ENCODE measurements at places on chromosomes 2 and 18. TPM values are rescaled to one million over a fixed set of nuclear protein-coding genes. Genes with fewer than 3 reads are reported as not detected.

DNA sequence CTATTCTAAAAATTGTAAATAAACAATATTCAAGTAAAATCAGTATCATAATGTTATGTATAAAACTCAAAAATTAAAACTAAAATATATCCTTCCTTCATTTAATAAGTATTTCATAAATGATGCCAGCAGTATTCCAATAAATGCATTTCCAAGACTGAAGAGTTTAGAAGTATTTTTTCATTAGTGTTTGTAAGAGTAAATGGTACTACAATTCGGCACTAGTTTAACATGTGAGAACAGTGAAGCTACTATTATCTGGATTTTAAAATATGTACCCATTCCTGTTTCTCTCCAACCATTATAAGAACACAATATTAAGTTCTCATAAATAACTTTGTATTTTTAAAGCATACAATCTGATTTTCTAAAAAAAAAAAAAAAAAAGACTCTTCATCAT is 3.3 kb downstream of the BAZ2B start:
- DNase-seq, result no peak

- DNase-seq, result peak; percentile 93
Measured at GRCh38 chr2:37585982-37586621, 85.3 kb downstream of the CDC42EP3 start.

DNA sequence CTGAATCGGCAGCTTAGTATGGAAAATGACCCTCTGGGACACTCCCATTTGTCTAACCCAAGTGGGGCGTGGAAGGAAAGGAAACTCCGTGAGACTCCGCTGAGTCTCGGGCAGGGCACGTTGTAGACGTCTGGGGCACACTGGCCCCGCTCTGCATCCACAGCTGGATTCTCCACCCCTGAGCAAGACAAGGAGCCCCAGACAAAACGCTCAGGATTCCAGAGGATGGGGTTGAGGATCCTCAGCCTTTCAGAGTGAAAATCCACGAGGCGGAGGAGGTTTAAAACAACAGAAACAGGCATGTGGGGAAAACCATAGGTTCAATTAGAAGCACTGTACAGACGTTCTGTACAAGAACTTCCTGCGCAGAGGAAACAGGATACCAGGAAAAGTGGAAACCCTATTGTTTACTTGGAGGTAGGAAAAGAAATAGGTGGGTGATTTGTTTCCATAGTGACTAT is 124.9 kb upstream of the ZNF236 start:
- peak; percentile 12 for DNase-seq

DNA sequence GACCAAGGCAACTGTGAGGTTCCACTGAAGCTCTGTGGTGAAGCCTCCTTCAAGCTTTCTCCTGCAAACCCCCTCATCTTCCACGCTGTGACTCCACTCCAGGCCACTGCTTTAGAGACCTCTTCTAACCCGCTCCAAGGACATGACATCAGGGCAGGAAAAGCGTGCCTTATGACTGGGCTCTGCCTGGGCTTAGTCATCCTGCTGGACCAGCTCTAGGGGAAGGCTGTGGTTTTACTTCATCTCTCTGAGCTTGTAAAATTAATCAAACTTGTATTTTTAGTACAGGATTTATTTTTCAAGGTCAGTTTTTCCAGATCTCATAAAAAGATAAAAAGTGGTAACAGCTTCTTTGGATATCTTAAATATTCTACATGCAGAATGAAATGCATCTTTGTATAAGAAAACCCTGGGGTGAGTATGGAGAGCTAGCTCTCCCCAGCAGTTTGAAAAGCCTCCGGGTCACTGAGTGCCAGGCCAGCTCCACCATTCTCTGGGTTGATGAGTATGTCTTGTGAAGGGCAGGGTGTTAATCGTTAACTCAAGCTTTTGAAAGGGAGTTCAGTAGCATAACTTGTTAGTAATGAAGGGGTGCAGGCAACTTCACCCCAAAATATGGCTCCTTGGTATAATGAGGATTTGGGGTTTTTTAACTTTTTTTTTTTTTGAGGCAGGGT is 33.1 kb upstream of the YPEL5 start:
- DNase-seq, result peak; percentile 93

DNA sequence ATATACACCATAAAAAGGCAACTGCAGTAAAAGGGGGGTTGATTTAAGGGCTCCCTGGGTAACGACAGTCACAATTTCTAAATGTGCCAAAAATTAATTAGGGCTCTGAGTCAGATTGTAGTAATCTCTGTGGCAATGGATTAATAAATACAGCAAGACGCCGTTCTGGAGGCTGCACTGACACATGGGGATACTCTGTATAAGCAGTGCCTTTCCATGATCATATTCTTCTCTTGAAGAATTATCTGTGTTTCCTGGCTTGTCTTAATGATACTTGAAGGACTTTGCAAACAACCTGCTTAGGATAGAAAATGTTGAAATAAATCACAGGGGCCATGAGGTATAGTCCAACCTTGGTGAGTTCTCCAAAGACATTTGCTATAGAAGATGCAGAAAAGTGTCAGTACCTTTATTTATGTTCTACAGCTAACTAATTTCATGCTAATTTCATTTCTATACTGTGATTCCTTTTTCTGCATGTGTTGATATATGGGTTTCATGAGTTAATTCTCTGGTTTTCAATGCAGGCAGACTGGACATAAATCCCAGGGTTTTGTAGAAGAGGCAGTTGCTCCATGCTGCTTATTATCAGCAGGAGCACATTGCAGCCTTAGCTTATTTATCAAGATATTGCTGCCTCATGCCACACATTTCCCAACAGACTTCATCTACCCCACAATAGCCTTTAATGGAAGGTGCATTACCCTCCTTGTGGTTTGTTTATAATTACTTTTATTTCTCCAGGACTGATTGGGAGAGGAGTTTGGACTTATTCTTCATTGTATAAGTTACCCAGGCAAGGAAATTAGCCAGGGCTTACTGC is 54.8 kb downstream of the HNMT start:
- DNase-seq, result no peak

DNA sequence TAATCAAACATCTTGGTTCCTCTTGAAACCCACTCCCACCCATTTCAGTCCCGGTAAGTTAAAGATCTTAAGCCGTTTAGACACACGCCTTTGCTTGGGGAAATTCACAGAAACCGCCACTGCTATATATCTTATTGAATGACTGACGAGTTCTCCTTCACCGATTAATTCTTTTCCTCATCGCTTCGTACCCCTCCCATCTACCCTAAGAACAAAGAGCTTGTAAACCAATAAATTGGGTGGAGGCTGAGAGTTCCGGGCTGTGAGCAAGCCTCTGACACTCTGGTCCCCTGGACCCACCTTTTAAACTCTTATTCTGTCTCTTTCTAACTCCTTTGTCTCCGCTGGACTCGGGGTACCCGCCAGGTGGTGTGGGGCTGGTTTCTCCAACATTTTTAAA is 30.6 kb downstream of the TMEM131 start:
- DNase-seq, result no peak

GRCh38 chr18:11488175-11488574 is 121.2 kb upstream of the SLC35G4 start:
- DNase-seq, result peak; percentile 41

DNA sequence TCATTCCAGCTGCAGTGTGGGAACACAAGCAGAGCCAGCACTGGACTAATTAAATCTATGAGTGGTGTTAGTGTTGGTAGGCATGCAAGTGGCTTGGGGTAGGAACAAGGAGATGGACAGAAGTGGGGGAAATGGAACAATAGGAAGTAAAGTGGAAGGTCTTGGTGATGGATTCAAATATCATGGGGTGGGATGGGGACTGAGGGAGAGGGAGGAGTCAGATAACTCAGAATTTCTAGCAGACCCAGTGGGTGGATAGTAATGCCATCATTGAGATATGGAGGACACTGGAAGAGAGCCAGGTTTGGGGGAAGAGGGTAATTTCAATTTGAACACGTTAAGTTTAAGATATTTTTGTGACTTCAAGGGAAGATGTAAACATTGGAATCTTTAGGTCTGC is 2.9 kb upstream of the LNPK start:
- DNase-seq, result no peak

DNA sequence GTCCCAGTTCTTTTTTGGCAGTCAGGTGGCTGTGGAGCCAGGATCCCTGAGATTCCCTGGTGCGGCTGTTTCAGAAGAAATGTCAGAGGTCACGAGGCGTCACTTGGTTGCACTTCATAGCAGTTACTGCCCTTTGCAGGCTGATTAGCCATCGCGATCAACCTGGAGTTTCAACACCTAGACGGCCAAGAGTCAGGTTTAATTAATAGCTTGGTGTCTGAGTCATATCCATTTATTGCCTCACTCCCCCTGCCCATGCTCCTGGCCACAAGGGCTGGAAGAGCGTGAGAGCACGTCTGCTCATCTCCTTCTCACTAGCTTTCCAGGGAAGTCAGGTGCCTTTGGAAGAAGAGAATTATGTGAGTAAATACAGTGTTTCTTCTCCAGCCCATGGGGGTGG is 552.3 kb downstream of the TSN start:
- no peak for DNase-seq

DNA sequence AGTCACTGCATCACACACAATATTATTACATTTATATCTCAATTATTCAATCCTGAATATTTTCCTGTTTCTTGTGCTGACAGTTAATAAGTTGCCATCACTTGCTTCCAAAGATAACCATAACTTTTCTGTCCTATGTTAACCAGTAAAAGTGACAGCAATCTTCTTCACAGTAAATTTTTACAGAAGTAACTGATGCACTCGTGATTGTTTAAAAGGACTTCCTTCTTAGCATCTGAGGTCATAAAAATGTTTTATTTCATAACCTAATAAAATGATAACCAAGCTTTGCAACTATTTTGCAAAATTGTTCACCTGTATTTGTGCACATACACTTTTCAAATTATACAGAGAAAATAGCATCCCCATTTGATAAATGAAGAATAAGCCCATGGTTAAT is 20.6 kb upstream of the ANKRD62 start:
- DNase-seq, result no peak

- no peak for DNase-seq
Measured at GRCh38 chr18:38886861-38887670, 1321.5 kb upstream of the CELF4 start.

- DNase-seq, result no peak
Measured at GRCh38 chr2:158112992-158113391, 11.3 kb downstream of the UPP2 start.

GRCh38 chr2:168929031-168929430 is 27.9 kb downstream of the G6PC2 start:
- no peak for DNase-seq

DNA sequence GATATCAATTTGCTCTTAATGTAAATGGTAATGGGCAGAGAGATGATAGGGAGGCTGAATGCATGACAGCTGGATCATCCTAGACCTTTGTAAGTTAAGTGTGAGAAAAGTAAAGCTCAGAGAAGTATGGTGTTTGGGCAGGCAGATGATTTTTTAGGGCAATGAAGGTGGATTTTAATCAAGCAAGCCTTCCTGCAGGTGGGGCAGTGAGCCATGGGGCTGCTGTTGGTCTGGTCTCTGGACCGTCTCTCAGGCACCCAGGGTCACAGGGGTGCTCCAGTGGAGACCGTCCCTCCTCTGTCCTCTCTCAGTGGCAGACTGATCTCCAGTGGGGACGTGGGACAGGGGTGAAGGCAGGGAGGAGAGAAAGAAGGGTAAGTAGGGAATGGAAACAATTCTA is 69.8 kb upstream of the STK17B start:
- no peak for DNase-seq

DNA sequence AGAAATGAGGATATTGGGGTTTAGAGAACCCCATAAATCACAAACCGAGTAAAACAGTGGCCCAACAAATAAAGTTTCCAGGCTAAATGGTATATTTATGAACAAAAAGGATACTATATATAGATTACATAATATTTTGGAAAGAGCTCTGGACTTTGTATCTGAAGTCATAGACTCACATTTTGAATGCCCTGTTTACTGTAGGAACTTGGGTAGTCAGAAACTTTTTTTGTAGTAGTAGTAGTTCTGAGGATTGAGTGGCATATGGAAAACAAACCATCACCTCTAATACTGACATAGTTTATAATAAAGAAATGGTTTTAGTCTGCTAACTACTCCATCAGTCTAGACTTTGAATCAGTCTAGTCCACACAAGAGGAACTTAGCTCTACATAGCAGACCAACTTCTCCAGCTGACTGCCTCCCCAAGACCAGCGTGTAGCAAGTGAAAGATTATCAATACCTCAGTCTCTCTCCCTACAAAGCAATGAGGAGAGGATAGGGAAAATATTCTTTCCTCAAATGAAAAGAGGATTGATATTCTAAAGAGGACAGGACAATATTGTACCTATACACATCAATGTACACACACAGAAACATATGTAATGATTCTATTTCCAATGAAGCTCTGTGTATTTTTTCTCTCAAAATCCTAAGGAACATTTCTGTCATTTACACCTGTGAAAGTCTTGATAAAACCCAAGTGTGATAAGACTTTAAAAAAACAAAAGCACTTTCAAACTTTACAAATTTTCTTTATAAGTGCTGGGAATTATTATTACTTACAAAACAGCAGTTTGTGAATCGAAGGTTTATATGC is 184.9 kb upstream of the MAP2 start:
- no peak for DNase-seq

- no peak for DNase-seq
Measured at GRCh38 chr18:47160256-47160655, 10.0 kb upstream of the HDHD2 start.

DNA sequence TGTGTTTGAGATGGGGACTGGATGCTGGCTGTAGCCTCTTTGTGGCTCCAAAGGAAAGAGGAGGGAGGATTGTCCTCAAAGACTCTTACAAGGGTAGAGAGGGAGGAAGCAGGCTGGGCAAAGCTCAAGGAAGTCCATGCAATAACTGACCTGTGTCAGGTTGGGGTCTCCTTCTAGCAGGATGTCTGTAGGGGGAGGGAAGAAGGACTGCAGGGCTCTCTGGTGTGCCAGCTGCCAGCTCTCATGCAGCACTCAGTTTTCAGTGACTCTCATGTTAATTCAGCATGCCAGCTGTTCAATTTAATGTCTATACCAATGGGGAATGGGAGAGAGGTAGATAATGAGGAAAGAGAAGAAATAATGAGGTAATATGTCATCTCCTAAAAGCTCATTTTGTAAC is 85.3 kb upstream of the RANBP2 start:
- DNase-seq, result no peak

- no peak for DNase-seq
Measured at GRCh38 chr2:112618383-112618782, 27.4 kb upstream of the SLC20A1 start.

DNA sequence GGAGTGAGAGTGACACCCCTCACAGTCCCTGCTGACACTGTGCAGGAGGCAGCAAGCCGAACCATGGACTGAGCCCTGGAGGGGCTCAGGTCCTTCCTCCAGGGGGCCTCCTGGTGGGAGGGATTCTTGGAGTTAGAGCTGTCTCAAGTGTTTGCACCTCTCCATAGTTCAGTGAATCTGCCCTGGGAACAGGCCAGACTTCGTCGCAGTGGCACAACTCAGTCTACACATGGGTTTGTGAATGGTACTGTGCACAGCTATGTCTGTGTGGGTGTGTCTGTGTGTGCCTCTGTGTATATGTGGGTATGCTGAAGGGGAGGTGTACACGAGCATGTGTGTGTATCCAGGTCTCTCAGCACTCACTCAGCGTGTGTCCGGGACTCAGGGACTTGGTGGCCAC is 36.4 kb downstream of the PAX8 start:
- no peak for DNase-seq

GRCh38 chr2:77642339-77642738 is 120.2 kb upstream of the LRRTM4 start:
- DNase-seq, result no peak

The PIK3C3 gene
- total RNA-seq, result 57.2 TPM

The AKAIN1 gene
- not detected for total RNA-seq

The SLC16A14 gene
- 0.56 TPM for total RNA-seq

The LOXHD1 gene
- total RNA-seq, result not detected

The IL36G gene
- not detected for total RNA-seq

The NMUR1 gene
- total RNA-seq, result not detected

The MROH2A gene
- not detected for total RNA-seq

The SCN2A gene
- total RNA-seq, result 0.54 TPM

The SPHKAP gene
- total RNA-seq, result not detected

The FBLN7 gene
- total RNA-seq, result under 0.01 TPM
